Activated T-helper 17 cell treated with anti-CD3 and anti-CD28 coated beads, Interleukin-2, amount 50 U/mL, for 72 hours (primary cell): ENCODE measurements at places on chromosomes 3 and 15.

DNA sequence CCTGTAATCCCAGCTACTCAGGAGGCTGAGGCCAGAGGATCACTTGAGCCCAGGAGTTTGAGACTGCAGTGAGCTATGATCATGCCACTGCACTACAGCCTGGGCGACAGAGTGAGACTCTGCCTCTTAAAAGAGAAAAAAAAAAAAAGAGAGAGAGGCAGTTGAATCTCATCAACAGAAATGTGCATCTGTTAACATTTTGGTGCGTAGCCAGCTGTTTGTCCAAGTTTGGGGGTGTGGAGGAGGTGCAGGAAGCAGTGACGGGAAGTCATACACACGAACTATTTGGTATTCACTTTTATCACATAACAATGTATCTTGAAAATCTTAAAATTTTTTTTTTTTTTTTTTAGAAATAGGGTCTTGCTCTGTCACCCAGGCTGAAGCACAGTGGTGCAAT is 18.2 kb upstream of the CEMIP start:
- ATAC-seq, result no peak

- ATAC-seq, result no peak
Observed at GRCh38 chr3:187571701-187572100, 98.5 kb downstream of the SST start.

- ATAC-seq, result no peak
Observed at GRCh38 chr3:46700772-46701171, 420 bp upstream of the TMIE start.

GRCh38 chr3:110069761-110070160 is 732.4 kb upstream of the DPPA4 start:
- ATAC-seq, result peak; percentile 90

DNA sequence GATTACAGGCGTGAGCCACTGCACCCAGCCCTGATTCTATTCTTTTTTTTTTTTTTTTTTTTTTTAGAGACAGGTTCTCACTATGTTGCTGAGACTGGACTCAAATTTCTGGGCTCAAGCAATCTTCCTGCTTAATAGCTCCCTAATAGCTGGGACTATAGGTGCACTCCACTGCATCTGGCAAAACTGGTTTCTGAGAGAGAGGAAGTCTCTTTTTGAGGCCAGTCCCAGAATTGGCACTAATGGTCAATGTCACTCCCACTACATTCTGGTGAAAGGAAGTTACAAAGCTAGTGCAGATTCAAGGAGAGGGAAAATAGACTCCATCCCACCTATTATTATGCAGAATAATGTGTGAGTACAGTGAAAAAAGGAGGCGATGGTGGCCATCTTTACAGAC is 5.8 kb upstream of the TGFBR2 start:
- ATAC-seq, result no peak

DNA sequence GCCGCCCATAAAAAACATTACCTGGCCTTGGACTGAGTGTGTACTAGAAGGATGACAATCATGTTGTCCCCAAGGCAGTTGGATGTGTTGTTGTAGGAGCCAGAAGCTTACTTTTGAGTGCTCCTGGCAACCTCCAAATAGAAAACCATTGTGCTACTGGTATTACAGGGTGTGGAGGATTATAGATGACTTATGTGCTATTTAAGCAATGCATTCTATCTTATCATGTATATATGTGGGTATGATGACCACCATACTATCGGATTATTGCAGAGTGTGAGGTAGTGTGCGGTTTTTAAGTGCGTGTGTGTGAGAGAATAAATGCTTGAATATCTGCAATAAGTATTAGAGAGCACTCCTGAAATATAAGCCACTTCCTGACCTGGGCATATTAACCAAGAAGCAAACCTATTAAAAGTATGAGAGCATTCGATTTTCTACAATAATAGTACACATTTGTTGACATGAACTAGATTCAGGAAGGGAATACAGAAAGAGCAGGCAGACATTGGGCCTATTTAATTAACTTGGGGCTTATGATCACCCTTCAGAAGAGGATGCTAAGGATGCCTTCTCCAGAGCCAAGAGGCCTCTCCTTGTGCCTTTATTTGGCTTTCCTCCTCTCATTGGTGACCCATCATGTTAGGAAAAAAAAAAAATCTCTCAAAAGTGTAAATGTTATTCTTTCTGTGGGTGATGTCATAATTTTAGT is 11.7 kb upstream of the MBNL1 start:
- peak; percentile 47 for ATAC-seq

DNA sequence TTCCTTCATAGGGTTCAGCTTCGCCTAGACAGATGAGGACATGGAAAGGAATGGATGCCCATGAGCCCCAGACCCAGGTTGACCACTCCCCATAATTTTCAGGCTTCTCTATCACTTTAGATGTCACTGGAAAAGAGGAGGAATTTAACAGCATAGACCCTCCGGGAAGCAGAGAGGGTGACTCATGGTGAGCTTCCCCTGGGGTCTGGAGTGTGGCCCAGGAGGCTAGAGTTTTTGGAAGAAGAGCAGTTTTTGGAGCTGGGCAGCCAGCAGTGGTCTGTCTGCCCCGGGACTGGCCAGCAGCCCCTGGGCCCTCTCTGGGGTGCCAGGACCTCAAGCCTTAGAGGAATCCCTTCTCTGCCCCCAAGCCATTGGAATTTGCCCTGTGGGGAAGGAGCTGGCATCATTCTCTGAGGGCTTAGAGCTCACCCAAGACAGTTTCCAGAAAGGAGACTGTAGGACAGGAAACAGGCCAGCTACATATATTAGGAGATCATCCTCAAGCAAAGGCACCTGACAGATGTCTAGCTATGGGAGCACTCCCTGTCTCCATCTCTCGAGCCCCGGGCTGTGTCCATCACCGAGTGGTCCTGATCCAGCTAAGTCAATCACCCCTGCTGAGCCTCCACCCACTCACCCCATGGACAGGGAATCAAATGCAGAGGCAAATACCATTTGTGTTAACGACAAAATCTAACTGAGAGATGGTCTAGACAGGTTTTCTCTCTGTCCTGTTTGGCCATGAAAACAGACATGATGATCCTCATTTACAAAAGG is 67.3 kb downstream of the MEGF11 start:
- no peak for ATAC-seq

DNA sequence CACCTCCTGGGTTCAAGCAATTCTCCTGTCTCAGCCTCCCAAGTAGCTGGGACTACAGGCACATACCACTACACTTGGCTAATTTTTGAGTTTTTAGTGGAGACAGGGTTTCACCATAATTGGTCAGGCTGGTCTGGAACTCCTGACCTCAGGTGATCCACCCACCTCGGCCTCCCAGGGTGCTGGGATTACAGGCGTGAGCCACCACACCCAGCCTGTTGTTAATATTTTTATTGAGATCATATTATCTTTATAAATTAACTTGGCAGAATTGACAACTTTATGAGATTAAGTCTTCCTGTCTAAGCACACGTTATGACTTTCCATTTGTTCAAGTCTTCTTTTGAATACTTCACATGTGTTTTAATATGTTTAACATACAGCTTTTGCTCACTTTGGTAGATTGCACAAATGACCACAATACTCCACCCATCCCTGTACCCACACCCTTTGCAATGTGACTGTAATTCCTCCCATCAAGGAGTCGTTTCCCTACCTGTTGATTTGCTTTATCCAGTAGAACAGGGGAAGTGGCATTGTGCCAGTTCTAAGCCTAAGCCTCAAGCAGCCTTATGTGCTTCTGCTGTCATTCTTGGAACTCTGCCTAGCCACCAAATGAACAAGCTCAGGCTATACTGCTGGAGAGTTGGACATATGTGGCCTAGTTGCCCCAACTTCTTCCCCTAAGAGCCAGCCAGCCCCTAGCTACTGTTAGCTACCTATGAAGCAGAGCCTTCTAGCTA is 8.2 kb downstream of the XYLB start:
- no peak for ATAC-seq

- no peak for ATAC-seq
Observed at GRCh38 chr15:101463270-101463669, 26.2 kb downstream of the PCSK6 start.

- no peak for ATAC-seq
Observed at GRCh38 chr15:67303490-67304363, 49.1 kb downstream of the IQCH start.

GRCh38 chr15:62914461-62915079 is 128.0 kb upstream of the TPM1 start:
- ATAC-seq, result no peak

DNA sequence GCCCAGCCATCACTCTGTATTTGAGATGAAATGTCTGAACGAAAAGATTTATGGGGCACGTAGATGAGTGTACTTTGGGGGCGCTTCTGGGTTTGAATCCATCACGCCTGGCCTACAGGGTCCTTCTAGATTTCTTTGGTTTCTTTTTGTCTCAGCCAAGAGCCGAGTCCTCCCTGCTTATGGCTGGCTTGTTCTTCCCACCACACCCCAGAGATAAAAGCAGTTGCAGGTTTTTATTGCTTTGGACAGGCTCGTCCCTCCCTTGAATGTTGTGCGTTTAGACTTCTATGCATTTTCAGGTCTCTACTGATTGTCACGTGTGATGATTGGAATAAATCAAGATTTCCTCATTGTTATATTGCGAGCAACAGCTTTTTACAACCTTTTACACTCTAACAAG is 104.8 kb upstream of the CHRNA7 start:
- ATAC-seq, result no peak

DNA sequence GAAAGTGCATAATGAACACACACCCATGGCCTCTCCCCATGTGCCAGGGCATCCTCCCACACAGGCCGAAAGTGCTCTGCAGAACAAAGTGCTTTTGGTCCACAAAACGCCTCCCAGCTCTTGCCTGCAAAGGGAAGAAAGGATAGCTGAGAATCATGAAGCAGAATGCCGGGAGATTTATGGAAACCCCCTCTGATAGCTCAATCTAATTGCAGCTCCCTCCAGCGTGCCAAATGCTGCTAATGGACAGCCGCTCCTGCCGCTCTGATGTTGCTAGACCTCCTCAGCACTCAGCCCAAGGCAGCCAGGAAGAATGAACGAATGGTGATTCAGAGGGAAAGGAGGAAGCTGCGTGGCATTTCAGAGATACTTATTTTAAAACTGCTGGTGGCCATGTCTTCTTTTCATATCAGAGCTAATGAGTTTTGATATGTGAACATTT is 145.3 kb downstream of the TJP1 start:
- no peak for ATAC-seq

DNA sequence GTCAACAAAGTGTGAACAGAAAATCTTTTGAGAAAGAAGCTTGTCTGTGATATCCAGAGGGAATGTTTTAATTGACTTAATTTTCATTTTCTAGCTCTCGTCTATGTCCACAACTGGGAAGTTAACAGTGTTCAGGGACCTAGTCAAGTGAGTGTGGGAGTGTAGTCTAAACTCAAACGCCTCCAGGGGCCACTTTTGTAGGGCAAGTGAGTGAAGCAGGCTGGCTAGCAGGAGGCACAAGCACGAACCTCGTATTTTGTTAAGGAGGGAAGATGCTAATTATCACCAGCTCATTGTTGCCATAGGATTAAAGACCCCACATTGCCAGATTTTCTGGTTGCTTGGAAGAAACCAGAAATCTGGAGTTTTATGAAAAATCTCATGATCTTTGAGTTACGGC is 135.8 kb downstream of the CPNE4 start:
- ATAC-seq, result no peak

DNA sequence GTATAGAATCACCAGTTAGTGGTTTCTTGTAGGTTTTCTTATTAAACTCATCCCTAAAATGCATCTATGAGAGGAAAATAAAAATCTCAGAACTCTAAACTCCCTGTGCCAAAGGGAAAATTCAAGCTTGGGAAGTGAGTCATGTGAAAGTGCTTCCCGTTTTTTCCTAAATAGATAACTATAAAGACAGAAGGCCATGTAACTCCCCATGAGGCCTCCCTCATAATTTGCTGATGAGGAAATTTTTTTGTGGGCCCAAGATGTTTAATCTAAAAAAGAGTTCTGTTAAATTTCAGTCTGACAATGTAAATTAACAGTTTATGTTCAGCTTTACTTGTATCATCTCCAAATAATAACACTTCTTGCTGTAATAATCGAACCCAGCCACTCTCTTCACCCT is 1273.9 kb downstream of the OTOL1 start:
- ATAC-seq, result no peak

DNA sequence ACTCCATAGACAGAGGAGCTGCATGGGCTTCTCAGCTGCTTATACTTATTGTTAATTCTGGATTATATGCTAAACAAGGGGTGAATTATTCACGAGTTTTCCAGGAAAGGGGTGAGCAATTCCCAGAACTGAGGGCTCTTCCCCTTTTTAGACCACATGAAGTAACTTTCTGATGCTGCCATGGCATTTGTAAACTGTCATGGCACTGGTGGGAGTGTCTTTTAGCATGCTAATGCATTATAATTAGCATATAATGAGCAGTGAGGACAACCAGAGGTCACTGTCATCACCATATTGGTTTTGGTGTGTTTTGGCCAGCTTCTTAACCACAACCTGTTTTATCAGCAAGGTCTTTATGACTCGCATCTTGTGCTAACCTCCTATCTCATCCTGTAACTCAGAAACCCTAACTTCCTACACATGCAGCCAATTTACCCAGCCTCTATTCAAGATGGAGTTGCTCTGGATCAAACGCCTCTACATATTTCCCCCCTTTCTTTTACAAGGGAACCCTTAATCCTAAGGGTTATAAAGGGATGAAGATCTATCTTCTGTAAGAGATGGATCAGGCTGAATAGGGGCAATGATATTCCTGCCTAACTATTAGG is 12.1 kb upstream of the DMXL2 start:
- peak; percentile 76 for ATAC-seq

GRCh38 chr3:149744151-149744550 is 8.1 kb downstream of the COMMD2 start:
- no peak for ATAC-seq

- ATAC-seq, result no peak
Observed at GRCh38 chr3:120177707-120178306, 83.6 kb upstream of the GSK3B start.

- ATAC-seq, result no peak
Observed at GRCh38 chr3:113496924-113497323, 18.0 kb downstream of the SPICE1 start.

DNA sequence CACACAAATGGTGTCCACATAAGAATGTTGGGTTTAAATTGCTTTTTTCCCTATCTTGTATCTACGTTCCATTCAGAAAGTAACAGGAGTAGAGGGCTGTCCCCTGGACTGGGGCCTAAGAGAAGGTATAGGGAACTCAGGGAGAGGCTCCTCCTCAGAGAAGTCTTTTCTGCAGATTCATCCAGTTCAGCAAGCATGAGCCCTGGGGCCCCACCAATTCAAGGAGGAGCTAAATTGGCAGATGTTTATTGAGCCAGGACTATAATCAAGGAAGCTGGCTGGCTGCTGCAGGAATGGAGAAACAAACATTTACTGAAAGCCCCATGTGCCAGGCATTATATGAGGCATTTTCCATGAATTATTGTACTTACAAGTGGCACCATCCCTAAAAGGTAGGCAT is 22.1 kb upstream of the LARS2 start:
- no peak for ATAC-seq

GRCh38 chr3:101146946-101147345 is 153.7 kb upstream of the ABI3BP start:
- no peak for ATAC-seq

DNA sequence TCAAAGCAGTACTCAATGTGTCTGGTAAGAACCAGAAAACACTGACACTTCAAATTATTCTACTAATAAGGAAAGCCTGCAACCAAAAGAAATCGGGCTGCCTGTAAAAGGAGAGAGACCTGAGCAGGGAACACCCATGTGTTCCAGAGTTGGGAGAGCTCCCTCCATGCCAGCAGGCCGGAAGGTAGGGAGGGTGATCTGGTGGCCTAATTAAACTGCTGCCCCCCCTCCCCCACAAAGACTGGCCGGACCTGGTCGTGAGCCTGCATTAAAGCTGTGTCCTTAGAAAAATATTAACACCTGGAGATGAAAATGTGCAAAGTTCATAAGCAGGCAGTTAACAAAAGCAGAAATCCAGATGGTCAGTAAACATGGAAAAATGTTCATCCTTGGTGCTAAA is 170.6 kb upstream of the BHLHE40 start:
- ATAC-seq, result no peak

GRCh38 chr3:8001307-8001706 is 500.3 kb upstream of the LMCD1 start:
- ATAC-seq, result no peak
